ENCODE measurements at places on chromosomes 13 and 19. TPM values are rescaled to one million over a fixed set of nuclear protein-coding genes. Genes with fewer than 3 reads are reported as not detected.

Gene FFAR3
- 0.16 TPM for total RNA-seq

Gene PIN1
- total RNA-seq, result 100 TPM

Gene PIK3R2
- 16.6 TPM for total RNA-seq

Gene CGB5
- not detected for total RNA-seq

Gene WTIP
- 0.64 TPM for total RNA-seq

Gene CCL25
- total RNA-seq, result 0.23 TPM

Gene ERICH4
- not detected for total RNA-seq

All from T-helper 2 cell treated with Interferon-gamma antibody and Interleukin-4, amounts not matched to agents 100 ng/mL and 5 ng/mL, for 36 hours (primary cell).